ENCODE measurements at places on chromosomes 5 and 9. TPM values are rescaled to one million over a fixed set of nuclear protein-coding genes. Genes with fewer than 3 reads are reported as not detected.

The LRRC19 gene
- not detected for total RNA-seq

DNA sequence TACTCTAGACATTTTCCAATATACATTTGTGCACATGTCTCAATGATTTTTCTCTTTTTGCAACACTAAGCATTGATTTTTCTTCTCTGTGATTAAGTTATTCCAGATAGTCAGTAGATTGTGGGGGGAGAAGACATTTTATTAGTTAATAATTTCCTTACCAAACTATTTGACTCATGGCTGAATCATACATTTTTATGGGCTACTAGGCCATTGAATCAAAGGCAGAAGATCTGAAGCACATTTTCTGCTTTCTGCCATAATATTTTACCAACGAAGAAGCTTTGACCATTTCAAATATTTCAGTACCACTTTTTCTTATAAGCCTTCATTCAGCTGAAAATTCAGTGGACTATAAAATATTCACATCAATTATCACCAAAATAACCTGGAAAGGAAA is 175.6 kb downstream of the IRX2 start:
- H3K27ac ChIP-seq, result no peak overlapping the region
- no peaks in the 10 kb centered on the region for H3K27me3 ChIP-seq
- no peaks in the 10 kb centered on the region for H3K4me1 ChIP-seq
- no peak overlapping the region for H3K4me3 ChIP-seq
- H3K36me3 ChIP-seq, result no peaks in the 10 kb centered on the region
- no peak for DNase-seq

DNA sequence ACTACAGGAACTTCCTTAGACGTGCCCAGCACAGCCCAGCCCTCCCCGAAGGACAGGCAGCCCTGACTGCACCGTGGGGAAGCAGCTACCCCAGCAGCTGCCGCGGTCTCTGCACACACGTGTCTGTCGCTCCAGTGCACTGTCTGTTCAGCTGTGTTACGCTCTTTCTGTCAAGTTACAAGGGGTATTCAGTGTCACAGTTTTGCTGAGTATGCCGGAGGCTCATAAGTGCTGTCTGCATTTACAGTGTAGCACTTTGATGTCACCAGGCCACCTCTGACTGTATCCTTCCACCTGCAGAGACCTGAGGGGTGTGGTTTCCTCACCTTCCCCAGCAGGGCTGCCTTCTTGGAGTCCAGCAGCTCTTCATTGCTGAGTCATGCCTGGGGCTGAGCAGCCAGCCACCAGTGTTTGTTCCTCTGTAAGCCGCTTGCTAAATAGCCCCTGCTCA is 126.8 kb downstream of the EHMT1 start:
- no peak overlapping the region for H3K4me3 ChIP-seq
- no peak for DNase-seq
- no peaks in the 10 kb centered on the region for H3K27me3 ChIP-seq
- H3K27ac ChIP-seq, result no peak overlapping the region

GRCh38 chr9:30582240-30582639 is 1802.2 kb upstream of the ACO1 start:
- H3K27ac ChIP-seq, result no peak overlapping the region
- H3K4me1 ChIP-seq, result no peaks in the 10 kb centered on the region
- H3K27me3 ChIP-seq, result no peaks in the 10 kb centered on the region
- no peak for DNase-seq
- no peak overlapping the region for H3K4me3 ChIP-seq
- no peaks in the 10 kb centered on the region for H3K36me3 ChIP-seq
